Urothelium cell line (cell line): ENCODE measurements at places on chromosomes 12 and 14.

GRCh38 chr14:58739674-58740073, 101.9 kb downstream of the DACT1 start:
- DNase-seq = no peak

DNA sequence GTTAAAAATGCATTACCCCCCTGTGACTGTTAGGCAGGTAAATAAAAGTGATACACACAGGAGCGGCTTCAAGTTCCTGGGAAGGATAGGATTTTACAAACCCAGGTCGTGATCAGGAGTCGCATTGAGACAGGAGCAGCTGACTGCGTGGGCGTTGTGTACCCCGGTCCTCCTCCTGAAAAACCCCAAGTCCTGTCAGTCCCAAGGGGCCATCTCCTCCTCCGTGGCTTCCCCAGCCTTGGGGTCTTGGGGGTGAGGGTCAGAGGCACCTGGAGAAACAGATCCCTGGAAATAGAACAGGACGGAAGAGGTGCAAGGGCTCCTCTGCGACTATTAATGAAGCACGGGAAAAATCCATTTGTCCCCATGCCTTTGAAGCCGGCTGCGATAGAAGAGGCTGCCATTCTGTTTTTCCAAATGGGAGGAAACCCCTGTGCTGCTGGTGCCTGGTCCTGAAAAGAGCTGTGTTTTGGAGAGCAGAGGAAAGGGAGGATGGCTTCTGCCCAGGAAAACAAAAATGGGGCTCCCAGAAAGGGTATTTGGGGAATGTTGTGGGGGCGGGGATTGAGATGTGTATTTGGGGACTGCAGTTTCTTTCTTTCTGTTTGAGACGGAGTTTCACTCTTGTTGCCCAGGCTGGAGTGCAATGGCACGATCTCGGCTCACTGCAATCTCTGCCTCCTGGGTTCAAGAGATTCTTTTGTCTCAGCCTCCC, 143.1 kb downstream of the ZNF664 start:
- no peak for DNase-seq

- peak; percentile 71 for DNase-seq
These were observed 51.0 kb upstream of the SRSF5 start for GRCh38 chr14:69715725-69716477.

GRCh38 chr14:72680853-72681640, 212.9 kb downstream of the DPF3 start:
- DNase-seq = no peak

DNA sequence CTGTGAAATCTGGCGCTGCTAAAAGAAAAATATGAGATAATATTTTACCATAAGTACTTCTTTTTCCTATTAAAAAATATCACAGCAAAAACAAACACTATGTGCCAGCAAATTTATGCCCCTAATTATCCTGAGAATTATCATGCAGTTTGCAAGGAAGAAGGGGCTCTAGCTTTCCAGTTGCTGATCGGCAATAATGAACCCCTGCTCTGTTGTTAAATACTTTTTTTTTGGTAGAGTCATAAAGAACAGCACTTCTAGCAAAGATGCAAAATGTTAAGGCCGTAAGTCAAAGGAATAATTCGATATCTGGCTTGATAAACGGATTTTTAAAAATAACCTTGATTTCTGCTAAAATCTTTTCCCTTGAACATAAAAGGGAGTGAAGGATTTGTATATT, 108.9 kb downstream of the PDE3A start:
- DNase-seq = no peak

DNA sequence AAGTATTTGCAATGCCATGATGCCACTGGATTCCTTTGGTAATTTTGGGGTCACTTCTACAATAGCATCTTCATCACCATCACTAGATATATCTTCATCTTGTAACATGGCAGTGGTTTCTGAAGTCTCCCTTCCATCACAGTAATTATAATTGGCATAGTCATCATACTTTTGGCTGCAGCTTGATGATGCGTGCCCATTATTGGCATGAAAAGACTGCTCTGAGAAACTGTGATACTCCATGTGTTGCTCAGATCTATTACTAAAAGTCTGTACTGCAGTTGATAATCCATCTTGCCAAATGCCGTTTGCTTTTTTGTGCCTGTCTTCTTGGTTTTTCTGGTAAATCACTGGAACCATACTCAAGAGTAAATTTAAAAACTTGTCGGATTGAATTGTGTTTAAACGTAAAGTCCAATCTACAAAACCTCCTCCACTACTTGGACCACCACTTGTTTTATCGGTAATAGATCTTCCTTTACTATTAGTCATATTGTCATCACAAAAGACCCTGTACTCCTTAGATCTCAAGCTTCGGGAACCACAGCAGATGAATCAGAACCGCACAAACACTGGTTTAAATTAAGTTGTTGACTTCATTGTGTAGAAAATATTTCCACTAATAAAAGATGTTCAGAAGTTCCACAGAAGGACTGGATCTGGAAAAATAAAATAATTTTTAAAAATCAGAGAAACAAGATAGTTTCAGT, 29.9 kb downstream of the SLC41A2 start:
- DNase-seq = no peak

DNA sequence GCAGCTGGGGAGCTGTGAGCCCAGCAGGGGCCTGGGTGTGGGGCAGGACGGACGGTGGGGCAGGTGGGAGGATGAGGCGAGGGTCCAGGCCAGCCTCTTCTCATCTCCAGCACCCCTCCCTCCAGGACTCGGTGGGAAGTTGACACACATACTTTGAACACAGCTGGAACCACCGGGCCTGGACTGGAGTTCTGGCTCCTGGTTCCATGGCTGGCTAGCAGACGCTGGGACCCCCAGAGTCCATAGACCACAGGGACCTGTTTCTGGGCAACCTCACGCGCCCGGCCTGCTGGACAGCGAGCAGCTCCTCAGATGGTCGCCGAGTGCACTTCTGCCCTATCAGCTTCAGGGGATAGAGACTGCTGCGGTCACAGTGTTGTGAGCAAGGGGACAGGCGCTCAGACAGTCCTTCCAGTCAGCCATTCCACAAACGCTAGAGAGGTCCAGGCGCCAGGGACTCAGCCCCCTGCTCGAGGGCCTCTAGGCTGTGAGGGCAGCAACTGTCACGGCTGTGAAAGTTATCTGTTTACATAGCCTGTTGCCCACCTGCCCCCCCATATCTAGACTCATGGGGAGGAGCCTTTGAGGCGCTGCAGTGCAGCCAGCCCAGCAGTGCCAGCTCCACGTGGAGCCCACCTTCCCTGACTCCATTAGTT, 25.2 kb downstream of the TCHP start:
- no peak for DNase-seq

DNA sequence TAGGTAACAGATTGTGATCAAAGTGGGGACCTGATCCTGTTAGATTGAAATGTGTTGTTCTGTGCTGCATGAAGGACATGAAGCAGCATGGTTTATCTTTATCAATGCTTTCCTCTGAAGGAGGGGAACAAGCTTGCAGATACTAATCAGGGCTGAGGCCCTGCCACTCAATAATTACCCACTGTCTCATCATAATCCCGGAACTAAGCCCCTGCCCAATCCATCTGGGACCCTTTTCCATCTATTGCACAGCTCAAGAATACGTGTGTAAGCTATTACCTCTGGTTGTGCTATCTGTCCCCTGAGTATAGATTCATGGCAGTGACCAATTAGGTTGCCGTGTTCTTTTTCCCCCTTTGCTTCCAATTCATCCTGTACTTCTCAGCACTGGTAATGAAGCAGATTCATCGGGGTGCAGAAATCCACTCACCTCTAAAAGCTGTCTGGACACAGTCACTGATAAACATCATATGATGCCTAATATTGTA, 67.8 kb downstream of the OTX2 start:
- DNase-seq = no peak

GRCh38 chr12:54658306-54659264, 10.4 kb upstream of the DCD start:
- peak; percentile 30 for DNase-seq

DNA sequence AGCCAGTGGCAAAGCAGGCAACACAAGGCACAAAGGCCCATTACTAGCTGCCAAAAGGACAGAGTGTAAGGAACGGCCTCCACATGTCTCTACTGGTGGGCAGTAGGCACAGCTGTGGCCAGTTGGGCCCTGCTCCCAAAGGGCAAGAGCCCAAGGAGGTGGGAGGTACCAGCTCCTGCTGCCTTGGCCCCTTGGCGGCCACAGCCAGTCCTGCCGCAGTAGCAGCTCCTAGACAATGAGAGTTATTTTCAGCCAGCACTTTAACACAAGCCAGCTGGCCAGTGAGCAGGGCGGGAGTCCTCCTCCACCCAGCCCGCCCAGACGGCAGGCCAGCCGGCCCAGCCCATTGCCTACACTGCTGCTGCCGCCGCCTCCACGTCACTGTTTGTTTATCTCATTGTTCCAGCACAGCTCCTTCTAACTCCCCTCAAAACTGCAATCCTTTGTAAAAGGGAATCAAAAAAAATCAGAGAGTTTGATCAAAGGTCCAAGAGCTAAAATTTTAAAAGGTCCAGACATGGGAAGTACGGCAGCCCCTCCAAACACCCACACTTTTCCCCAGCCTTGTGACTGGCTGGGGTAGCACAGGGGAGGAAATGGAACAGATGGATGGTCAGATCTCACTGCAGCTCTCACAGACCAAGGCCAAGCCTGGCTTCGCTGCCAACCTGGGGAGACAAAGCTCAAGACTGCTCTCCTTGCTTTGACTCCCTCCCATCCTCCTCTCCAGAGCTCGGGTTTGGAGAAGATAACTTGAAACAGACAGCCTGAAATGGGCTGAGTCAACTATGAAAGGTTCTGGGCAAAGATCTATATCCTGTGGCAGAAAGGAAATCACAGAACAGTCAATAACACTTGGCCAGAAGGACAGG, 33.5 kb downstream of the FMNL3 start:
- DNase-seq = no peak

- no peak for DNase-seq
These were observed 204.7 kb downstream of the EPS8 start for GRCh38 chr12:15584366-15585041.

DNA sequence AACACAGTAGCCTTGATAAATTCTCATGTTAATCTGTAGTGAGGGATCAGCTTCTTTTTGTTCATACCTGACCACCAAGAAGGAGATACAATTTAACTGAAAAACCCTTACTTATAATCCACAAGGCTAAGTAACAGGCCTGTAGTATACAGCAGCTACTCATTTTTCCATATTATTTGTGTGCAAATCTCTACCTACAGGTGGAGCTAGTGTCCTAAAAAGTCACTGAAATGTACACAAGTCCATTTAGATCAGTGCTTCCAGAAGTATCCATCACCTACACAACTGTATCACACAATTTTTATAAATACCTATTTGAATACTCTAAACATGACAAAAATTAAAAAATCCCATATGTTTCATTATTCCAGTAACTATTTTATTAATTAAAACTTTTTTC, 173.2 kb downstream of the SLC35F4 start:
- DNase-seq = peak; percentile 57

GRCh38 chr14:88838015-88838414, 13.6 kb downstream of the TTC8 start:
- DNase-seq = peak; percentile 13

DNA sequence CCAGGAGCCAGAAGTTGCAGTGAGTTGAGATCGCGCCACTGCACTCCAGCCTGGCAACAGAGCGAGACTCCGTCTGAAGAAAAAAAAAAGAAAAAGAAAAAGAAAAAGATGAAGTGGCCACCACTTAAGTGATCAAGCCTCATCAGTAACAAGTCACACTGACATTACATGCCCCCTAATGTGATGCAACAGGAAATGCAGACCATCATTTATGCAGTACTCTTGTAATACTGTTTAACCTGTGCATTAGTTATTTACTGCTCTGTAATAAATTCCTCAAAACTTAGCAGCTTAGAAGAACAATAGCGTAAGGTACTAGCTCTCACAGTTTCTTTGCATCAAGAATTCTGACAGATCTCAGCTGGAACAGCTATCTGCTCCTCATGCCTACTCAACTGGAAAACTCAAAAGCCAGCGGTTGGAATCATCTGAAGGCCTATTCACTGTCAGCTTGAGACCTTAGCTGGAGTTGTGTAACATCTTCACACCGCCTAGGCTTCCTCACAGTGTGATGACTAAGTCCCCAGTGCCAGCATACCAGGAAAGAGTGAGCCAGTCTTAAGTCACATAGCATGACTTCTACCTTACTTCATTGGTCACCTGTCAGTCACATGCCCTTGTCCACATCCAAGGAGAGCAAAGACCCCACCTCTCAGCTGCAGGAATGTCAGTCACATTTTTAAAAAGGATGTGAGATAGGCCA, 31.5 kb downstream of the EPS8 start:
- peak; percentile 35 for DNase-seq

DNA sequence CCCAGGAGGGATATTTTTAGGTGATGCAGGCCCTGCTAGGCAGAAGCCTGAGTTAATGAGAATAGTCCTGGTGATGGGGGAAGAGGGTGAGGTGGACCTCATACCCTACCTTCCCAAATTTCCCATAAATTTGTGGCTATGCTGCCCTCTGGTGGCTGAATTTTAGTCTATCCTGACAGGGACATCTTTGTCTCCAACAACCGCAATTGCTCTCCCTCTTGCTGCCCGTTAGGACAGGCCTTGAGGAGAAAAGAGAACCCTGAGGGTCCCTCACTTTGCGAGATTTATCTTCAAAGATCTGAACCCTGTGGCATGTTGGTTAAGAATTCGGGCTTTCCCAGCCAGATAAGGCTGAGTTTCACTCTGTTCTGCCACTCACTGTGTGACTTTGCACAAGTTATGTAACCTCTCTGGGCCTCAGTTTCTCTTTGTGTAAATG, 9.8 kb upstream of the ZNF385A start:
- DNase-seq = peak; percentile 59

- DNase-seq = no peak
These were observed 7.8 kb upstream of the ADGRD1 start for GRCh38 chr12:130945786-130946492.

DNA sequence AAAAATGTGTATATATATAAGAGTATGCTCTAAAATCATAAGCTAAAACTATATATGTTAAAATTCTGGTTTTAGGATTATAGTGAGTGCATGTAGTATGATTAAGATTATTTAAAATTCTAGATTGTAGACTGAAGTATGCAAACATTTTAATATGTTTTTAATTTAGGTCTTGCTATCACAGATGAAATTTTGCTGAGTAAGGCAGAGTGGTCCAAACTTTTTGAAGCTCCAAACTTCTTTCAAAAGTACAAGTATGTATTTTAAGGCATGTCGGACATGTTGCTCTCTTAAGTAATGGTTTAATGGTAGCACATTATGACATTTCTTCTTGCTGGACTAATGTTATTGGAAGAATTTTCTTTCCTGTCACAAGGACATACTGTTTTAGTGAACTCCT, 34.6 kb downstream of the PAPOLA start:
- DNase-seq = no peak

GRCh38 chr12:99444859-99445316, 202.7 kb upstream of the GARIN6 start:
- peak; percentile 5 for DNase-seq

- DNase-seq = no peak
These were observed 1197.9 kb downstream of the BCL11B start for GRCh38 chr14:98074111-98074510.
